Stimulated activated CD4-positive, alpha-beta T cell treated with anti-CD3 and anti-CD28 coated beads, Interleukin-15, amount 100 ng/mL, for 24 hours (primary cell): ENCODE measurements at places on chromosomes 11 and 22.

GRCh38 chr11:96299155-96299888 is 43.7 kb downstream of the MAML2 start:
- DNase-seq = no peak

DNA sequence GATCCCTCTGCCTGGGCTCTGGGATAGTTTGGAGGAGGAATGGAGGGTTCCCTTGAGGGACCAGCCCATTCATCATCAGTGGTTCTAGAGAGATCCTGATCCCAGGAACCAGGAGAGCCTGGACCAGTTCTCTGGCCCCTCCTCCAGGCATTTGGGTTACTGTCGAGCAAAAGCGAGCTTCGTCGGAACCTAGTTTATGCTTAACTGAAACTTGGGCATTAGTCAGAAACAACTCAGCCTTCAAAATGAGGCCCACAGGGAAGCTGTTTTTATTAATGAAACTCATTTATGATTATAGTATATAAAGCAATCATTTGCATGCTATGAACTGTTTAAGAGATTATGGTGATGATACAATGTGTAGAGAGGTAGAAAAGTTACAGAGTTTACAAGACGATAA is 61.4 kb downstream of the LIF start:
- peak; percentile 58 for DNase-seq

DNA sequence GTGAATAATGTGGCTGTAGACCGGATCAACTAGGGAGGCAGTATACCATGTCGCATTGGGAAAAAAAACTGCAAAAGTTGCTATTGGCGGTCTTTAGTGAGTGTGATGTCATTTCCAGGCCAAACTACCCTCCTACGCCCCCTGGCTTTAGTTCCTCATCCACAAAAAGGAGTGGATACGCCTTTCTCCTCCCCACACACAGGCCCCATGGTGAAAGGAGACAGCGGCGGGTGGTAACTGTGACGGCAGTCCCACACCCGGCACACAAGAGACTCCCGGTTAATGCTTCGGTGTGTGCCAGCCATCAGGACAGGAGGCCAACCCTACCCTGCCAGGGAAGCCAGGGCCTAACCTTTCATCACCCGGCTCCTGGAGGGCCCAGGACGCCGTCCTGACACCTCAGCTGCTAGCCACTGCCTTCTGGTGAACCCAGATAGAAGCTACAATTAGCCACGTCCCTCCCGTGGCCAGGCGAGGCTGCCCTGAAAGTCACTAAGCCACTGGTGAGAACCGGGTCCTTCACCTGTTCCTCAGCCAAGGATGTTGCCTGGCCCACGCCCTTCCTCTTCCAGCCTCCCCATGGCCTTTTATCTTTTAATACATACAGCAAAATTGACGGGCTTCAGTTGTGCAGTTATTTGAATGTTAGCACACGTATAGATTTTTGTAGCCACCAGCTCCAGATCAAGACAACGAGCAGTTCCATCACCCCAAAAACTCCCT is 10.8 kb downstream of the TP53I11 start:
- no peak for DNase-seq

GRCh38 chr22:39814899-39815298 is 78.7 kb downstream of the ENTHD1 start:
- DNase-seq = no peak

GRCh38 chr11:92269841-92270240 is 45.2 kb downstream of the FAT3 start:
- DNase-seq = no peak

DNA sequence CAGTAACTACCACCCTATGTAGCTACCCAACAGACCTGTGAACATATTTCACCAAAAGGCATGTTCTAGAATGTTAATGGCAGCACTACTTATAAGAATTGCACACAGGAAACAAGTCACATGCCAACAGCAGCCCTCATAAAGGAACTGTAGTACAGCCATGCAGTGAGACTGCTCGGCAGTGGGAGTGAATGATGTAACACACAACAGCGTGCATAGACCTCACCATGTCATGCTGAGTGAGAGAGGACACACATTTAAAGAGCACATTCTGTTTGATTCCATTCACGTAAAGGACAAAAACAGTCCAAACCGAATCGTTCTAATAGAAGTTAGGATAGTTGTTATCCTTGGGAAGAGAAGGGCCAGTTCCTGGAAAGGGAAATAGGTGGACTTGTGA is 27.2 kb upstream of the KIRREL3 start:
- no peak for DNase-seq

GRCh38 chr22:22452996-22453686 is 55.4 kb downstream of the ZNF280B start:
- DNase-seq = no peak

- DNase-seq = no peak
Observed at GRCh38 chr11:128497061-128497775, 90.1 kb downstream of the ETS1 start.

DNA sequence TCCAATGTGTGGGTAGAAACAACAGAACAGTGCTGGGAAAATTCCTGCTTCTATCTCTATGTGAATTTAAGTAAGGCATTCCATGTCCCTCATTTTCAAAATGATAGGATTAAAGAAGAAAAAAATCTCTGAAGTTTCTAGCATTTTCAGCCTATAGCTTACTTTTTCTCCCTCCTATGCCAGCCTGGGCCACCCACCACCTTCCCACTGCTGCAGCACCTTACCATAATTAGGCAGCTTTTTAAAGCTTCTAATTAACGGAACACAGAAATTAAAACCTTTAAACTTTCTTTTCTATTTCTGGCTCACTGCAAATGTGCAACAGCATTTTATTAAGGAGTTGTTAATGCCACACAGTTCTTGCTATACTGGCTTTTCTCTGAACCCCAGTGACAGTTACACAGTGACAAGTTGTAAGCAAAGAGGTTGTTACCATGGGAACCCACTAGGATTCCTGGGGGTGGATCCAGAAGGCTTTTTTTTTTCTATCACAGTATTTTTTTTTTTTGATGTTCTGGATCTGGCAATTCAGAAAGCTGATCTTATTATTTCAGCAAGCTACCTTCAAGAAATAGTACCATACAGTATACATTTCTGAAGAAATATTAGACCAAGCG is 20.2 kb downstream of the CELF1 start:
- DNase-seq = no peak

DNA sequence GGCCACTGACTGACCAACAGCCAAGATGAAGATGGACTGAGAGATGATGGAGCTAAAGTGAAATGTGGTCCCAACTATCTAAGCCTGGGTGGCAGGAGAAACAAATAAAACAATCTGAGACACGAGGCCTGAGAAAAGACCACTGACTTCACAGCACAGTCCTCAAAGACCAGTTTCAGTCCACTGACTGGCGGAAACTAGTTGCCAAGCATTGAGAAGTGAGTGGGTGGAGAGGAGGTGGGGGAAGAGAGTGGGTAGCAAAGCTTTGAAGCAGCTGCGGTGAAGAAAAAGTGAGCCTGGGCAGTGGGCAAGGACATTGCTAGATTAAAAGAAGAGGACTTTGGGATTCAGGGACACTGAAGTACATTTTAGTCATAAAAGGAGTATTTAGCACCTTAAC is 1.9 kb downstream of the MS4A1 start:
- no peak for DNase-seq

DNA sequence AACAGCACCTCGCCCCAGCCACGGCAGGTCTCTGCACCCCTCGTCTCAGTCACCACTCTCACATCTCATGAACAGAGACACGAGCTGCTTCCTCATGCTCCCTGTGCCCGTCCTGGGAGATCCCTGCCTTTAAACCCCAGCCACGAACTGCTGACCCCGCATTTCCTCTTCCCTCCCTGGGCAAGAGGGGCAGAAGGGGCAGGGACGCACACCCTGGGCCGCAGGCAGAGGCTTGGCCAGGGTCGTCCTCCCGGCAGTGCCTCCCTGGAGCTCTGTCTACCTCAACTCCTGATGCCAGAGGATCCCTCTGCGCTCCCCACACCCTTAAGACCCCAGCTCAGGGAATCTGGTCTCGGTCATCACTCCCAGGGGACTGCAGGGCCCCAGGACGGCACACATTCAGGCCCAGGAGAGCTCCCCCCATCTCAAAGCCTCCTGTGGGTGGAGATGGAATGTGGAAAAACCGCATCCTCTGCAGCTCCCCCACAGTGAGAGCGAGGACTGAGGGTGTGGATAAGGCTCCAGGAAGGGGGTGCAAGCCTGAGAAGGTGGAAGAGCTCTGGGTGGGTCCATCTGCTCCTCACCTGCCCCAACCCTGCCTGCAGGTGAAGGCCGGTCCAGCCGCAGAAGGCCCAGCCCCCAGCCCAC is 1.2 kb downstream of the BID start:
- DNase-seq = no peak

DNA sequence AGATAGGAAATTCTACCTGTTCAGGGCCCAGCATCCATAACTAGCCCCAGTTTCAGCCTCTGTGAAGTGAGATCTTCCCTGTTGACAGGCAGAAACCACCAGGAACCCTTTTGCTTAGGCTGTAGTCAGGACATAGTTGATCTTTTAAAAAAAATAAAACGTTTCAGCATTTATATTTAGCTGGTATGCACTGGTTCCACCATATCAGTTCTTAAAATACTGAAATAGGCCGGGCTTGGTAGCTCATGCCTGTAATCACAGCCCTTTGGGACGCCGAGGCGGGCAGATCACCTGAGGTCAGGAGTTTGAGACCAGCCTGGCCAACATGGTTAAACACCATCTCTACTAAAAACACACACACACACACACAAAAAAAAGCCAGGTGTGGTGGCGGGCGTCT is 35.3 kb downstream of the GALNT18 start:
- DNase-seq = no peak

- no peak for DNase-seq
Observed at GRCh38 chr11:128465531-128465930, 121.8 kb downstream of the ETS1 start.

DNA sequence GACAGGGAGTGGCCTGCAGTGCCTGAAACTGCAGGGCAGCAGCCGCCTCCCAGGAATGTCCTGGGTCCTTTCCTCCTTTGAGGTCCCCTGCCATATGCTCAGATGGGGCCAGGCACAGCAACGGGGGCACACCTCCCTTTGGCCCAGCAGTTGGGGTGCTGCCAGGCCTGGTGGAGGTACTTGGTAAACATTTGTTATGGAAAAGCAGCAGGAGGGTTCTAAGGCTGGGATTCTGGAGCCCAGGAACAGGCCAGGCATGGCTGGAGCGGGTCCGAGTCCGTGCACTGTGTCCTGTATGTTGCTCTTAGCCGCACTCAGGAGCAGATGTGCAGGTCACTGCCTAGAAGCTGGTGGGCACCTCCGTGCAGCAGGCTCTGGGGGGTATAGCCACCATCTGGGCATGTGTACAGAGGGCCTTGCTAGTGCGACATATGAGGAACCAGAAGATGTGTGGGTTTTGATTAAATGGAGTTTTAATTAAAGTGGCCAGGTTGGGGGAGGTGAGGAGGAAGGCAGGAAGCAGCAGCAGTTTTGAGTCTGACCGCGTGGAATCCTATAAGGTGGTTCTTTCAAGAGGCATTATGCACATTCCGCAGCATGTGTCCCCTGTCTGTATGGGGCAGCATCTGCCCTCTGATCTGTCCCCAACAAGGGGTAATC is 1.5 kb downstream of the ADORA2A start:
- no peak for DNase-seq

- DNase-seq = no peak
Observed at GRCh38 chr11:8839306-8839956, 71.6 kb upstream of the AKIP1 start.
